ENCODE measurements at places on chromosomes 3 and 15. TPM values are rescaled to one million over a fixed set of nuclear protein-coding genes. Genes with fewer than 3 reads are reported as not detected.

GRCh38 chr15:57540736-57541135, 51.0 kb upstream of the MYZAP start:
- H3K4me3 ChIP-seq, result no peak overlapping the region
- no peaks in the 10 kb centered on the region for H3K27me3 ChIP-seq
- DNase-seq, result no peak
- peak overlapping the region; percentile 91 for H3K27ac ChIP-seq
- H3K36me3 ChIP-seq, result peaks cover 35% of the 10 kb centered on the region

DNA sequence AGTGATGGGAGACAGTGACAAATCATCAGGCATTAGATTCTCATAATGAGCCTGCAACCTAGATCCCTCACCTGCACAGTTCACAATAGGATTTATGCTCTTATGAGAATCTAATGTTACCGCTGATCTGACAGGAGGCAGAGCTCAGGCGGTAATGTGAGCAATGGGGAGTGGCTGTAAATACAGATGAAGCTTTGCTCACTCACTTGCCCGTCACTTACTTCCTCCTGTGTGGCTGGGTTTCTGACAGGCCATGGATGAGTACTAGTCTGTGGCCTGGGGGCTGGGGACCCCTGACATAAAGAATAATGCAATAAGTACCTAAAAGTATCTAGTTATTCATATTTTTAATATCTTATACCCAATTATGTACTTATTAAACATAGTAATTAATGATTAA, 15.6 kb downstream of the IQCB1 start:
- H3K4me1 ChIP-seq, result no peaks in the 10 kb centered on the region
- H3K4me3 ChIP-seq, result no peak overlapping the region
- peaks cover 13% of the 10 kb centered on the region for H3K36me3 ChIP-seq
- no peak overlapping the region for H3K27ac ChIP-seq
- DNase-seq, result no peak

DNA sequence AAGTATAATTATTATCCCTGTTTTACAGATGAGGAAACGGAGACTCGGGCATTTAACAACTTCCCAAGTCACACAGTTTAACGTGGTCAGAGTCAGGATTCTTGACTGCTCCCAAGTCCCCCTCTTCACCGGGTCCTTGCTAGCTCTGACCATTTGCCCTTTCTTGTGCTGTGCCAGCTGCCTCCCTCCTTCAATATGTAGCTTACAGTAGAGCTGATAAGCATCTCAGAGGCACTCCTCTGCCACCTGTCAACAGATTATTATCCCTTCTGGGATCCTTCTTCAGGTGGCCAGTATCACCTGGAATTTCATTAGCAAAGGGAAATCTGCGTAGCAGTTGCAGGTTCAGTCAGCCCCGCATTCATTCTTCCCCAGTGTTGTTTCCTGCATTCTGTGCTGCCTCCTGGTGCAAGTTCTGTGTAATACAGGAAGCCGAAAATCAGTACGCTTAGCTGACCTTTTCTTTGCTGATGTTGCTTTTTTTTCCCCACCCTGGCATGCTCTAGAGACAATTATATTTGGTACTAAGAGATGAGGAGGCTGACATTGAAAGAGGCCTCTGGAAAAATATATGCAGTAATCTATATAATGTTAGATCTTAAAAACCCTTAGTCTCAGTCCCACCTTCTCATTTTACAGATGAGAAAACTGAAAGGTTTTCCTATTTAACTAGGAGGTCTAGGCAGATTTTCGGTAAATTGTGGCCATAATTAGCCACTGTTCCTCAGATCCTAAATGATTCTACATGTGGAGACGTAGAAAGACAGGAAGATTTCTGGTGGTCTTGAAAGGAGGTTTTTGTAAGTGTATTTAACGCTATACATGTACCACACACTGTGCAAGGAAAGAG, 24.8 kb downstream of the TMOD2 start:
- no peaks in the 10 kb centered on the region for H3K36me3 ChIP-seq
- H3K4me3 ChIP-seq, result no peak overlapping the region
- H3K27ac ChIP-seq, result no peak overlapping the region
- no peaks in the 10 kb centered on the region for H3K27me3 ChIP-seq
- H3K4me1 ChIP-seq, result no peaks in the 10 kb centered on the region

GRCh38 chr15:75215107-75216004, 13.7 kb downstream of the C15orf39 start:
- DNase-seq, result no peak
- no peaks in the 10 kb centered on the region for H3K4me1 ChIP-seq
- peaks cover 14% of the 10 kb centered on the region for H3K36me3 ChIP-seq
- H3K27ac ChIP-seq, result no peak overlapping the region

DNA sequence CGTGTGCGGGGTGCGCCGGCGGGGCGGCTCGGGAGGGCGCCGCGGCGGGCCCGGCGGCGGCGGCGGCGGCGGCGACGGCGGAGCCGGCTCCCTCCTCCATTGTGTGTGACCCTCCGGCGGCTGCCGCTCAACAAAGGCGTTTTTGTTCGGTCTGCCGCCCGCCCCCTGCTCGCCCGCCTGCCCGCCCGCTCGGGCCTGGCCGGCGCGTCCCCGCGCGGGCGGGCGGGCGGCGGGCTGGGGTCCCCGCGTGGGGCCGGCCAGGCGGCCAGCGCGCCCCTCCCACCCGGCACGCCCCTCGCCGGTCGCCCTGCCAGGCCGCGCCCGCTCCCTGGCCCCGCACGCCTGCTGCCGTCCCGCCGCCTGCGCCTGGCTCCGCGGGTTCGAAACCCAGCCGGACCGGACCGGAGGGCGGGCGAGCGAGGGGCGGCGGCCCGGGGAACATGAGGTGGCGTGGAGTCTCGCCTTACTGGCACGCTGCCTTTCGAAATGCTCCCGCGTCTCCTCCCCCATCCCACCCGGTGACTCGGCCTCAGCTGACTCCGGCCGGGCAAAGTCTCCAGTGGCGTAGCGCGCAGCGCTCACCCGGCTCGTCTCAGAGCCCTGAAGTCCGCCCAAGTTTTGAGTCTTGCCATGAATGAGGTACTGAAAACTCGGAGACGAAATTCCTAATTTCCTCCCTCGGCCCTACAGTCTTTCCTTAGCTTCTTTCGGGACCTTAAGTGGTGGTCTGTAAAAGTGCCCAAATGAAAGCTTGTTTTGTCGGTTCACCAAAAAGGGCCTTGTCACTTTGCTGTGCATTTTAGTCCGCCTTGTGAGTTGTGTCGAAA, 588 bp downstream of the MAPK6 start:
- no peaks in the 10 kb centered on the region for H3K27me3 ChIP-seq
- peak; percentile 95 for DNase-seq
- peak overlapping the region; percentile 82 for H3K4me3 ChIP-seq
- H3K27ac ChIP-seq, result peak overlapping the region; percentile 90

DNA sequence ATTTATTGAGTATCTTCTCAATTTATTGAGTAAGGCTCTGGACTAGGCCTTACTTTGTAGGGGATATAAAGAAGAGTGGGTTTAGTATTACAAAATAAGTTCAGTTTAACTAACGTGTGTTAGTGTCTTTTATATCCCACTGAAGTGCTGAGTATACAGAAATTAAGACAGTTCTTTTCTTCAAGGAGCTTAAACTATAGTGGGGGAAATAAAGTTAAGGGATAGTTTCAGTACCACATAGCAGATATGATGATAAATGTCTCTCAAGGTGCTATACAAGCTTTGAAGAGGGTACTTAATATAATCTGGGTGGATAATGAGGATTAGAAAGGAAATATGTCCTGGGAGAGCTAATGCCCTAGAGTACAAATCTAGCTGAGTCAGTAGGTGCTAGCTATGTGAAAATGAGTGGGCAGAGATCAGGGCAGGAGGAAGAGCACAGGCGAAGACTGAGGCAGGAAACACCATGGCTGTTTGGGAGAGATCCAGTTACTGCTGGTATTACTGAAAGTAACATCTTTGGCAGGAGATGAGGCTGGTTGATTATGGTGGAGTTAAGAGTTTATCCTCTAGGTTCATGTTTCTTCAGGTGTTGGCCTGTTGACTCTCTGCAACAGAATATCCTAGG, 46.0 kb downstream of the TEX9 start:
- H3K4me3 ChIP-seq, result no peak overlapping the region
- H3K36me3 ChIP-seq, result no peaks in the 10 kb centered on the region
- peak; percentile 11 for DNase-seq
- no peaks in the 10 kb centered on the region for H3K27me3 ChIP-seq
- H3K27ac ChIP-seq, result no peak overlapping the region
- no peaks in the 10 kb centered on the region for H3K4me1 ChIP-seq

GRCh38 chr3:112007633-112008032, 8.9 kb downstream of the TAGLN3 start:
- H3K36me3 ChIP-seq, result no peaks in the 10 kb centered on the region
- no peaks in the 10 kb centered on the region for H3K27me3 ChIP-seq
- DNase-seq, result no peak

- no peak overlapping the region for H3K4me3 ChIP-seq
- H3K36me3 ChIP-seq, result peaks cover 19% of the 10 kb centered on the region
- DNase-seq, result no peak
Observed at GRCh38 chr15:97966924-97967620, 6.6 kb downstream of the ARRDC4 start.

DNA sequence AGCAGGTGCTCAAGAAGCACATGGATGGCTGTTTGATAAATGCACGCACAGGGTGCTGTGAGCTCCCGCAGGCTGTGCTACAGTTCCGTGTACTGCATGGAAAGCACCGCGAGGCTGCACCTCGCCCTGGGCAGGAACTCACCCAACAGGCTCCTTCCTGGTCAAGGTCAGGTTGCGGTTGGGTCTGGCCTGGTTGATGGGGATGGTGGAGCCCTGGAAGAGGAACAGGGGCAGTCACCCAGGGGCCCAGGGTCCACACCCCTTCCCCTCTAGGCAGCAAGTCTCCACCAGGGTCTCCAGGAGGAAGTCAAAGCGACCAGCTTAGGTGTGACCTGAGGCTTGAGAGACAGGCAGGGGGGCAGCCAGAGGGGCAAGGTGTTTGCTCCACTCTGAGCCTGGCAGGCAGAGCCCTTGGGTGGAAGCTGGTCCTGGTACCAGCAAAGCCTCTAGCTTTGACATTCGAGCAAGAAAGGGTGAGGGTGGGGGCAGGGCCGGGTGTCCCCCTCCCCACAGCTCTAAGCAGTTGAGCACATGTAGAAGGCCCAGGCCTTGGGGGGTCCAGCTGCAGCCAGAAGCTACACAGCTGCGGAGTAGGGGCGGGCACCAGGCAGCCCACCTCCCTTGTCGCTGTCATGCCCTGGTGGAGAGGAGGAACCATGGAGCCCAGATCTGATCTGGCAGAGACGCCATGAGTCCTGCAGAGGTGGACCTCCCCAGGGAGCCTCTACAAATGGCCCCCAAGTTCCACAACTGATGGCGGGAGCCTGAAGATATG, 46.3 kb upstream of the SLC41A3 start:
- no peaks in the 10 kb centered on the region for H3K36me3 ChIP-seq
- DNase-seq, result no peak
- peaks cover 3% of the 10 kb centered on the region for H3K4me1 ChIP-seq

- H3K27me3 ChIP-seq, result no peaks in the 10 kb centered on the region
- DNase-seq, result no peak
- peak overlapping the region; percentile 98 for H3K4me3 ChIP-seq
- H3K27ac ChIP-seq, result peak overlapping the region; percentile 93
Observed at GRCh38 chr3:14179114-14179465, 473 bp downstream of the LSM3 start.

The STRA6 gene
- 2.0 TPM for total RNA-seq

The TRIM42 gene
- total RNA-seq, result not detected

The SLC12A6 gene
- 22.6 TPM for total RNA-seq

The PDCD10 gene
- total RNA-seq, result 55.1 TPM

Data from kidney (tissue), 22 donors.